Mononuclear cell (primary cell): ENCODE measurements at places on chromosomes 1 and 21. TPM values are rescaled to one million over a fixed set of nuclear protein-coding genes. Genes with fewer than 3 reads are reported as not detected.

The KCNJ15 gene
- 0.42 TPM for total RNA-seq

The LAX1 gene
- 11.9 TPM for total RNA-seq

The SLFNL1 gene
- total RNA-seq, result 0.10 TPM

The S100A4 gene
- total RNA-seq, result 793 TPM

The NDUFS5 gene
- total RNA-seq, result 272 TPM

The KPRP gene
- total RNA-seq, result not detected

The LRRC7 gene
- 1.7 TPM for total RNA-seq

The HLX gene
- 7.6 TPM for total RNA-seq

The NPPB gene
- total RNA-seq, result not detected

The CD53 gene
- 334 TPM for total RNA-seq

The DESI2 gene
- 22.1 TPM for total RNA-seq

The PARK7 gene
- 72.3 TPM for total RNA-seq

The ELF3 gene
- total RNA-seq, result 2.8 TPM

The VSIG8 gene
- 0.10 TPM for total RNA-seq

The HUNK gene
- 0.10 TPM for total RNA-seq

The GLMN gene
- 11.8 TPM for total RNA-seq

The RIMS3 gene
- total RNA-seq, result 0.84 TPM

The TCP10L gene
- not detected for total RNA-seq

The MASP2 gene
- 0.10 TPM for total RNA-seq

The SYNC gene
- 0.10 TPM for total RNA-seq
